ENCODE measurements at places on chromosomes 12 and 14.

GRCh38 chr14:97306133-97306759 is 509.1 kb downstream of the VRK1 start:
- DNase-seq, result no peak

DNA sequence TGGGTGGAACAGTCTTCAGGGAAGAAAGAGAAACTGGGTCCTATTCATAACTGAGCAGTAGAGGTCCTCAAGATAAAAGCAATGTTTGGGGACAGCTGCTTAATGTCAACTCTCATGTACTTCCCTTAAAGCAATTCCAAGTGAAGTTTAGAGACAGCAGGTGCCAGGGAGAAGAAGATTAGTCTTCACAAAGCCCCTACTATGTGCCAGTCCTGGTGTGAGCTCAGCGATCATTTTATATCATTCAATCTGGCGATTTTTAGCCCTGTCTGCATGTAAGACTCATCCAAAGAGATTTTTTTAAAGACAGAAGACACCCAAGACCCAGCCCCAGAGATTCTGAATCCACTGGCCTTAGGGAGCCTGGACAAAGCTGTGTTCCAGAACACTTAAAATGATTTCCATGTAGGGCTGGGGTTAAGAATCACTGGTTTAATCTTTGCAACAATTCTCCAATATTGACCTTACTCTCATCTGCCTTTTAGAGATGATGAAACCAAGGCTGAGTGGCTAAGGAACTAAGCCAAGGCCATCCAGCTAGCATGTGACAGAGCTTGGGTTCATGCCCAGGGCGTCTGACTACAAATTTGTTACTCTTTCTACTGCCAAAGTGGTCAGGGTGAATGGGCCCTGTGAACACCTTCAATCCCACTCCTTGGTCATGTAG is 404.5 kb upstream of the TBX3 start:
- no peak for DNase-seq

DNA sequence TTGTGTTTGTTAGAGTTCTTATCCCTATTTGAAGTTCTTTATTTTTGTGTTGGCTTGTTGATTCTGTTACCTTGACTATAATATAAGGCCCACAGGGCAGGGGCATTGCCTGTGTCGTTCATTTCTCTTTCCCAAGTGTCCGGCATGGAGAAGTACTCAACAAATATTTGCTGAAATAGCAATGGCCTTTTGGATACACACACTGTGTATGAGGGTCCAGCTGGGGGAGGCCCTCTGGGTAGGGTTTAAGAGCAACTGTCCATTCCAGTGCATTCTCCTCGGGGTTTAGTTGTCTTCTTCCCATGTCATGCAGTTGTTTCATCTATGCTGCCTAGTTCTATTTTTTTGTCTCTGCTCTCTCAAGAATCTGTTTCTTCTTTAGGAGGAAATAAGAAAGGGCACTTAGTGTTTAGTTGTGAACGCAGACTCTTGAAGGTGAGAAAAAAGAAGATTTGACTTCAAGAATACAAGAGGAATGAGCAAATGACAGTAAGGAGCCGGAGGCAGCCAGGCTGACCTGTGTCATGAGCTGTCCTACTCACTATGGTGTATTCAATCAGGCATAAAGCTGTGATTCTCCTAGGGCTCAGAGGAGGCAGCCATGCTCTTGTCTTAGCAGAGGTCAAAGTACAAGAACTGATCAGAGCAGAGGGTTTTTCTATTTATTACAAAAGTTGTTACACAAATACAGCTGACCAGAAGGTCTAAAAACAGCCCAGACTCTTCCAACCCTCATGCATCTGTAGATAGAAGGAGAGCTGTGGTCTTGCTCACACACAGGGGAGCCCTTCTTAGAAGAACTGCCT is 10.2 kb downstream of the ERG28 start:
- no peak for DNase-seq

DNA sequence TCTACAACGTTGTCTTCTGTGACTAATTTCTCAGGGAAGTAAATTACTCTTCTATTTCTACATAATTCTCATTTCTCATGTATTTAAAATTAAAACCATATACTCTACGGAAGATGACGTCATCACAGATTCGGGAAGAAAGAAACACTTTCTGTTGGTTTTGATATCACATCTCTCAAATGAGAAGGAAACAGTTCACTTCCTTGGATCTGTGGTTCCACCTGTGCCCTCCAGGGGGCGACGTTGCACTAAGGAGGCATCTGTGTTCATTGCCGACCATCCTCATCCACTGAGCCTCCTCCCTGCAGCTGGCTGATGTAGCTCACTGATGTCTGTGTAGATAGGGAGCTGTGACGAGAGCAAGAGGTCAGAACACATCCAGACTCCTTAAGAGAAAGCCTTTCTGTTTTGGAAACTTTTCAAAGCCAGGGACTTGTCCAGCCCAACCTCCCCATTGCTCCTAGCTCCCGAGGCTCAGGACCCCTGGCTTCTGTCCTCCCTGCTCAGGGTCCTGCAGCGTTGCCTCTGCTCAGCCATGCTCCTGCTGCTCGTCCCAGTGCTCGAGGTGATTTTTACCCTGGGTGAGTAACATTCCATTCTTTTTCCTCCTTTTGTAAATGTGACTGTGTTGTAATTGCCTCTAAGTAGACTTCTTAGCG is 172.7 kb upstream of the OR4E1 start:
- DNase-seq, result peak; percentile 48

DNA sequence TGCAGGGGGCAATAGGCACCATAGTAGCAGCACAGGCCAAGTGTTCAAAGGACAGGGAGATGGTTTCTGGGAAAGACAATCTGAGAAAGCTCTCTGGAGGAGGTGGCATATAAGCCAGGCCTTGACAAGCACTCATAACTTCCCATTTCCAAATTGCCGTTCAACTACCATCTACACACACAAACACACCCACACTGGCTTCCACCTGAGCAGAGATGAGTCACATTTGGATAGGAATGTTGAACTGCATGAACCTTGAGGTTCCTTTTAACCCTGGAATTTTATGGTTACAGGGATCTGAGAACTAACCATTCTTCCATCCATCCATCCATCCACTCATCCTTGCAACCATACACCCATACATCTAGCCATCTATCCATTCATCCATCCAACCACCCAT is 86.6 kb downstream of the KSR2 start:
- DNase-seq, result no peak

- DNase-seq, result no peak
Measured at GRCh38 chr12:2231011-2231595, 178.3 kb downstream of the CACNA1C start.

GRCh38 chr12:110647631-110648040 is 33.7 kb downstream of the TCTN1 start:
- DNase-seq, result no peak

GRCh38 chr12:24850496-24850895 is 98.4 kb downstream of the BCAT1 start:
- DNase-seq, result no peak

GRCh38 chr12:69405566-69405865 is 46.0 kb downstream of the YEATS4 start:
- DNase-seq, result no peak

DNA sequence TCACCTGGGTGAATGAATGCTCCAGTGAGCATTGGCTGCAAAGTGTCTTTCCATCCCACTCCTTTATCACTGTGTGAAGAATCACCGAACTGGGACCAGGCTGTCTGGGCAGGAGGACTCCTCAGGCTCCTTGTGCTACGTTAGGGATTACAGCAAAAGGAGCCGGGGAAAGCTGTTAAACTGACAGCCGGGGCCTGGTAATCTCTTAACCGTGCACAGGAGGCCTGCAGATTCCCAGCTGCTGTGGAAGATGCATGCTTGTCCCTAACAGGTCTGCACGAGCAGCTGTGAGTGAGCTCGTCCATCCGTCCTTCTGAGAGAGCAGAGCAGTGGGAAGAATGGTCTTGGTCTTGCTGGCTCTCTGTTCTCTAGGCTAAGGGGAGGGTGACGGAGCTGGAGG is 231.5 kb downstream of the AACS start:
- no peak for DNase-seq

- DNase-seq, result no peak
Measured at GRCh38 chr12:72434999-72435398, 162.8 kb downstream of the TRHDE start.

GRCh38 chr14:71004481-71004880 is 97.2 kb downstream of the PCNX1 start:
- no peak for DNase-seq

GRCh38 chr12:91620992-91621391 is 438.4 kb upstream of the DCN start:
- DNase-seq, result no peak

GRCh38 chr12:52413782-52414345 is 7.7 kb upstream of the KRT82 start:
- no peak for DNase-seq

DNA sequence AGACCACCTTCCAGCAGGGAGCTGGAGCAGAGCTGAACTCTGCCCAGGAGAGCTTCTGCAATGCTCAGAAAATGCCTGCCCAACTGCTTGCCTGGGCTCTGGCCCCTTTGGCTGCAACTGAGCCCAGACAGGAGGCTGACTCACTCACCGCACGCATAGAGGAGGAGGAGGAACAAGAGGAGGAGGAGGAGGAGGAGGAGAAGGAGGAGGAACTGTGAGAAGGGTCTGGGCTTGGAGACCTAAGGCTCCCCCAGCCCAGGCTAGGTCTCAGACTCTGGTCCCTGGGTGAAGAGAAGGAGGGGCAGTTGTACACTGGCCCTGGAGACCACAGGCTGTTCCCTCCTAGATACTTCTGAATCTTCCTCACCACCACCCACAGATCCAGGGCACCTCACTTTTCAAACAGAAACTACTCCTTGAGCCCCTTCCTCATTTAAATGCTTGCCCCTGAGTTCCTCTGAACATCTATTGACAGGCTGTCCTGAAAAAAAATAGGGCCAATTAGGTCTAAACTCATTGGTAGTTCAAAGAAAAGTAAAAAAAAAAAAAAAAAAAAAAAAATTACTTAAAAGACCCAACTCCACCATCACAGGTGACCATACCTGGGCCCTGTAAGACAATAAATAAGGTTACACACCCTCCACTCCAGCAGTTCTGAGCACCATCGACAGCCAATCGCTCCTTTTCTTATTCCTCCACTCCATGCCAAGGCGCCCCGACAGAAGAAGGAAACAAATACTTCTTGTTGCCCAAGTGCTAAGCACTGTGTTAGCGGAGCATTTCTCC is 674 bp downstream of the VDR start:
- DNase-seq, result peak; percentile 44

Measured in activated T-helper 1 cell treated with anti-CD3 and anti-CD28 coated beads, Interleukin-2, amount 50 U/mL, for 16 hours (primary cell).